ENCODE measurements at places on chromosomes 6 and 20.

- DNase-seq = no peak
Measured at GRCh38 chr6:4961322-4962168, 42.3 kb downstream of the RPP40 start.

- no peak for DNase-seq
Measured at GRCh38 chr20:45775411-45775810, 16.3 kb downstream of the WFDC3 start.

DNA sequence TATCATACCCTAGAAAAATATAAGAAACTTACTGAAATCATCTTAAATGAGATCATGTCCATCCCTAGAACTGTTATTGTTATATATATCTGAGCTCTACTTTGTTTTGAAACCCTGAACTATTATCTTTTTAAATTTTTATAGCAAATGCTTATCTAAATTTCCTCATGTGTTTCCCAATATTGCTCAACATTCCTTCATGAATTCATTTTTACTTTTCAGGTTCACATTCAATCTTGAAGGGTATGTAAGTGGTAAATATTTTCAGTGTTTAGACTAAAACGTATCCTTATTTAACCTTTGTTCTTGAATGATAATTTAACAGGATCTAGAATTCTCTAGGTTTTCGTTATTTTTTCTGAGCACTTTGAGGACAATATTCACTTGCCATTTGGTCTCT is 23.9 kb downstream of the PDE7B start:
- DNase-seq = no peak

DNA sequence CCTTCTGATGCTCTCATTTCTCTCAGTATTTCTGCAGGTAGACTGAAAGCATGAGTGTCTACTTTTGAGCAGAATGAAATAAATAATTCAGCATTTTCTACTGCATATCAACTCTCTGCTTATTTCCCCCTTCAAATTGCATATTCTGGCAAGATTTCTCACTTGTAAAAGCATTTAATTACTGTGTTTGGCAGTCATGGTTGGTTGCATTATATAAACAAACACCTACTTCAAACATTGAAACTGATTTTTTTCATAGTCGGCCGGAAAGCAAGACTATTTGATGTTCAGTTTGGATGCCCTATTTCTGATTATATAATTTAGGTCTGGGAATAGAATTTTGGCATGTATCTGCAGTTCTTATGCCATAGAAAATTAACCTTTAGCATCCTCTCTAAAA is 73.1 kb downstream of the PLEKHG1 start:
- no peak for DNase-seq

DNA sequence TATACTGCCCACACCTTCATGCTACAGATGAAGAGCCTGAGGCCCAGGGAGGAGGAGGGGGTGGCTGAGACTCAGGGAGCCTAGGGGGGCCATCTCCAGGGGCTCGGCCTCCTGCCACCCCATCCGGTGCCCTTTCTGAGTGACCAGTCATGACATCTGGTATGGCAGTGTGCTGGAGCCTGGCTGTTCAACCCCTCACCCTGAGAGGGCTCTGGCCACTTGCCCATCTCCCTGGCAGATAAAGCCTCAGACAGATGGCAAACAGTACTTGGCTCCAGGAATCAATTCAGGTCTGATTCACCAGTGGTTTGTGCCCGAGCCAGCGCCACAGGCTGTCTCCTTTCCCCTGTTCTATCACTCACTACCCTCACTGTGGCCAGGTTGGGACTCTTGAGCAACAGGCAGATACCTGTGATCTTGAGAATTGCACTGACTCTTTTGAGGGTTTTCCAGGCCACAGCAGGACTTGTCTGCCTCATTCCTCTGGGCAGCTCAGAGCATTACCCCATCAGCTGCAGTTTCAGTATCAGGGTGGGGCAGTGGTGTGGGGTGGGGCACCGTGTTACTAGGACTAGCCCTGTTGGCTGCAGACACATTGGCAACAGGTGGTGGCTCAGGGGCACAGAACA is 22.8 kb downstream of the SRSF3 start:
- DNase-seq = peak; percentile 83

GRCh38 chr6:89412071-89413005 is at the start of gene RRAGD:
TSS of gene RRAGD (minus strand) at chr6:89412273. CDS start at chr6:89411993, 280 bp downstream.
- DNase-seq = peak; percentile 57

DNA sequence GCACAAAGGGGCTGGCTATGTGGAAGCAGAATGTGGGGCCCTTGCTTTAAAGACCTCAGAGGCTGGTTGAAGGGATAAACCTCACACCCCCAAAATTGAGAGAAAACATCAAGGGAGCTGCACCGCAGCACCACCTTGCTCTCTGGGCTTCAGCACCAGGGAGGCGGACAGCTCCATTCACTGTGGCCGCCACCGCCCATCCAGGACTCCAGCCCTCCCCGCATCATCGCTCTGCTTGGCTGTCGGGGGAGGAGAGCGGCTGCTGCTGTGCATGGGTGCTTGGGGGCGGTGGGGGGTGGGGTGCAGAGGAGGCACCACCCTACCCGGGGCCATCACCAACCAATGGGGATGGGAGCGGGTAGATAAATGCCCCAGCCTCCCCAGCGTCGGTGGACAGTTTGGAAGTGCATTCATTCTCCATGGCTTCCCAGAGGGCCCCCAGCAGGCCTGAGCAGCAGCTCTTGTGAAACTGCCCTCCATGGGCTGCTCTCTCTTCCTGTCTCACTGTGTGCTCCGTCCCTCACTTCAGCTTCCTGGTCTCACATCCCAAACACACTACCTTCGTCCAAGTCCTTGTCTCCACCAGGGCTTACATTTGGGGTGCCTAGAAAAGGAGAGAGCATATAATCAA is 75.7 kb upstream of the BHLHE23 start:
- peak; percentile 76 for DNase-seq

DNA sequence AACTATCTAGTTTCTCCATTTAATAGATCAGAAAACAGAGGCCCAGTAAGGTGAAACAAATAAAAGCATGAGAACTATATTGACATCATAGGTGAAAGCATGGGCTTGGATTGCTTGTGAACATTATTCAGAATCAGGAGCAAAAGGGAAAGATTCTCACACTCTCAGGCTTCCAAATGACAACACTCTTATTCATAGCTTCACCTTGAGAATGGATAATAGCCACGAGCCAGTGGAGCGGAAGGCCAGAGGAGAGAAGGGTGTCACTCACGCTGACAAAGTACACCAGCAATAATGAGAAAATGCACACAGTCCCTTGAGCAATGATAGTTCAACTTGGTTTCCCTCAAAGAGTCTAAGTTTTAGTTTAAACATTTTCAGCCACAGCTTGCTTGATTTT is 339.0 kb downstream of the TPBG start:
- DNase-seq = no peak

DNA sequence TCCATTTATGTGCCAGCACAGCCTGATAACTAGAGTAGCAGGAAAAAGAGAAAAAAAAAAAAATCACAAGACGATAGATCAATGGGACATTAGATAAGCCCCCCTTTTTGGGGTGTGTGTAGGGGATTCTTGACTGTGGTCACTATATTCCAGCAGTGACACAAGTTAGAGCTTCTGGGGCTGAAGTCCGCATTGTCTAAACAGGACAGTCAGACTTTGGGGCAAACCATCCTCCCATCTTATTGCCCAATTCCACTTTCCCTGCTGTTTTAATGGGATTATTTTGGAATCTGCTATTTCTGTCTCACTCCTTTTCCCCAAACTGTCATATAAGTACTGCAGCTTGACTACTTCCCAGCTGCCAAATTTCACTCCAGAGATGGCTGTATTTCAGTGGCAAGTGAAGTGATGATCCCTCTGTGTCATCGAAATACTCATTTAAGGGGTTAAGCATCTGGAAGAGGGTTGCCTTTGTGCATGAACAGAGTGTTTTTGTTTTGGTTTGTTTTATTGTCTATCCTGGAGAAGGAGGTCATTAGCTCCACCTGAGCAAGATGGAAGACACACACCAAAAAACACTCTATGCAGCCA is 182.5 kb downstream of the ATXN1 start:
- no peak for DNase-seq

DNA sequence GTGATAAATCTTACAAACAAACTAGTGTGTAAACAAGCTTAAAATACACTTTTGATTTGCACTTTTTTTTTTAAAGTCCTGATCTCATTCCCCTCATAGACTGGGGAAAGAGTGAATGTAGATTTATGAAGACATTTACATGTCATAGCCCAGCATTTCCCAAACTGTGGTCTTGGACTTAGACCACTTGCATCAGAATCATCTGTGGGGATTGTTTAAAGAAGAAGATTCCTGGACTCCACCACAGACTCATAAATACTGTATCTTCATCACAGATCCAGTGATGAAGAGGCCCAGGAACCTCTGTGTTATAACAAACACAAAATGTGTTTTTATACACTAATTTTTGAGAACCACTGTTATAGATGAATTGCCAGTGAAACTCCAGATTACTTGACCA is 99.5 kb downstream of the KCNQ5 start:
- DNase-seq = no peak

DNA sequence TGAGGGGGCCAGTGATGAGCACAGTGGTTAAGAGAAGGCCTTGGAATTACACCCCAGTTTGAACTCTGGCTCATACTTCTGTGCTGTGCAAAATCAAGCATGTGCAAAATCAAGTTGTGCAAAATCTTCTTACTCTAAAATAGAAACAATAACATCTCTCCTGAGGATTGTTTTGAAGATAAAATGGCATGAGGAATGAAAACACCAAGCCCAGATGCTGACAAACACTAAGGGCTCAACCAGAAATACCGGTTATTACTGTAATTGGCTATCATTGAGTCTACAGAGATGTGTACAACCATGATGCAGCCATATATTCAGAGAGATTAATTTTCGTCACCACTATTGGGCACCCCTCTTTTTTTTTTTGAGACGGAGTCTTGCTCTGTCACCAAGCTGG is 5.9 kb upstream of the BCAS1 start:
- no peak for DNase-seq

DNA sequence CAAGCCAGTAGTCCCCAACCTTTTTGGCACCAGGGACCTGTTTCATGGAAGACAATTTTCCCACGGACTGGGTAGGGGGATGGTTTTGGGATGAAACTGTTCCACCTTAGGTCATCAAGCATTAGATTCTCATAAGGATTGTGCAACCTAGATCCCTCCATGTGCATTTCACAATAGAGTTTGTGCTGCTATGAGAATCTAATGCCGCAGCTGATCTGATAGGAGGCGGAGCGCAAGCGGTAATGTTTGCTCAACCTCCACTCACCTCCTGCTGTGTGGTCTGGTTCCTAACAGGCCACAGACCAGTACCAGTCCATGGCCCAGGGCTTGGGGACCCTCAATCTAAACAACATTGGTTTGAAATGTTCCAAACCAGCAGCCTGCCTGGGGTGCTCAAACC is 137.0 kb upstream of the STXBP5 start:
- DNase-seq = no peak

DNA sequence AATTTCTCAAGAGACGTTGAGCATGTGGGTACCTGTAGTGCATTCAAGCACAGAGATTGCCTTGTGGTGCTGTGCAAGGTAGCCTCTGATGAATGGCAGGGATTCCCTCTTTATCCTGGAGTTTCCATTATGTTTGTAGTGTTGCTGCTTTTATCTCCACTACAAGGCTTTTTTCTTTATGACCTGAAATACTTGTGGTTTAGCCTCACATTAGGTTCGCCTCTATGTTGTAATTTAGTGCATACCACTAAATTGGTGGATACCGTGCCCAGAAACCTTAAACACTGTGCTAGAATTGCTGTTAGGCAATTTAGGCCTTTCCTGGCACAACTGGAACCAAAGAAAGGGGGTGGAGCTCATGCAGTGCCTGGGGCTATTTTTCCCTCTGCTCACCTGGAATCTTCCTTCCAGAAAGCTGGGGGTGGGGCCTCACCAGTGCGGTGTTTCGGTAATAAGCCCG is 76.8 kb downstream of the NCOA7 start:
- DNase-seq = no peak

DNA sequence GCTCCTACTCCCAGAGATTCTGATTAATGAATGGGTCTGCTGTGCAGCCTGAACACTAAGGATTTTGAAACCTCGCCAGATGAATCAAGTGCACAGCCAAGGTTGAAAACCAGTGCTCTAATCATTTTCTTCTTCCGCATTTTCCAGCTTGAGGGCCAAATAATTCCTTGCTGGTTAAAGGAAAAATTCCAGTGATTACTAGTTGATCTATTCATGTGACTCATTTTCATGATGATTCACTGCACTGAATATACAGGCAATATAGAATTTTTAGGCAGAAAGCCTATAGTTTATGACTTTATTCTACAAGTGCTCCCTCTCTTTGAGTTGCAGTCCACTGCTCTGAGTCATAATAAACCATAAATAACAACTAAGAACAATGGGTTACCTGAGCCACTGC is 80.6 kb upstream of the PROKR2 start:
- no peak for DNase-seq

DNA sequence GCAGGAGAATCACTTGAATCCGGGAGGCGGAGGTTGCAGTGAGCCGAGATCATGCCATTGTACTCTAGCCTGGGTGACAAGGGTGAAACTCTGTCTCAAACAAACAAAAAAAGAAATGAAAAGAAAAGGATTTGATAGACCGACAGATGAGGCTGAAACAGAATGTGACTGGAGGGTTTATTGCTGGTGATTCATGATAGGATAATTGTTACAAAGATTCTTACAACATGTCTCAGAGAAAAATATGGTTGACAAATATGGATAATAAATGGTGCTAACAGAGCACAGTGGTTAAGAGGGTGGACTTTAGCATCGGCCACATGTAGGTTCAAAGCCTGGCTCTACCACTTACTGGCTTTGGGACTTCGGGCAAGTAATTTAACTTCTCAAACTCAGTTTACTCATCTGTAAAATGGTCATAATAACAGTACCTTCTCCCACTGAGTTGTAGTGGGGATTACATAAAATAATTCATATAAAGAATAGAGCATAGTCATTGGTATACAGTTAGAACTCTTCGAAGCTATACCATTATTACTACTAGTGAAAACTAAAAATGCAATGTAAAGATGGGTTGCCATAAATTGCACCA is 131.9 kb downstream of the MAP3K7 start:
- no peak for DNase-seq

DNA sequence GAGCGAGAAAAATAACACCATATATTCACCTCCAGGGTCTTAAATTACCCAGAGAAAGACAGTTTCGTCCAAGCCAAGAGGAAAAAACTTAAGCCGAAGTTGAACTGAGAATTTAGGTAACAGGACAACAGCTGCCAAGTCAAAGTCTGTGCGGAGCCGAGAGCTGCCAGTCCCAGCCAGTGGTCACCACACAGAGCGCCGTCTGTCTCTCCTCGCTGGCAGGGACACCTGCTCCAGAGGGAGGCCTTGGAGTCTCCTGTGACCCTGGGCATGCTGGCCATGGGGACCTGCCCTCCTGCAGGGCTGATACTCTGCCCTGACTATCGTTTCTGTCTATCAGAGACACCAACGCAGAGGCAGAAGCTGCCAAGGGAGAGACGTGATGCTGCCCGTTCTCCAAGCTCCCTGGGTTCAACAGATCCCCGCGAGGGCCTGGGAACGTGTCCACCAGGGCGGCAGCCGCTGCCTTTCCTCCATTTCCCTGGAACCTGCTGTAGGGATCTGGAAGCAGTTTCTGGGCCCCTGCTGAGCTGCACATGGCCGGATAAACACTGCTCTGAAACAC is 341.3 kb downstream of the SMOC2 start:
- DNase-seq = no peak

DNA sequence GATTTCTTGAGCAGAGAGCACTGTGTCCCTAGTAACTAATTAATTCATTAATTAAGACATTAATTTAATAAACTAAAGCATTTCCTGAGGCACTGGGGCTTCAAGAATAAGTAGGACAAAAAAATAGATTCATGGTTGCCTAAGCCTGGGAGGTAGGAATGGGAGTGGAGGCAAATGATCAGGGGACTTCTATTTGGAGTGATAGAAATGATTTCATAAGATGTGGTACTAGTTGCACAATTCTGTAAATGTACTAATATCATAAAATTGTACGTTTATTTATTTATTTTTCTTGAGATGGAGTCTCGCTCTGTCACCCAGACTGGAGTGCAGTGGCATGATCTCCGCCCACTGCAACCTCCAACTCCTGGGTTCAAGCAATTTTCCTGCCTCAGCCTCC is 287.2 kb downstream of the KHDC1L start:
- no peak for DNase-seq

All from RPMI8226 (cell line).